CD4-positive, alpha-beta T cell treated with Interleukin-17A for 1 hour (primary cell): ENCODE measurements at places on chromosomes 3 and 15.

DNA sequence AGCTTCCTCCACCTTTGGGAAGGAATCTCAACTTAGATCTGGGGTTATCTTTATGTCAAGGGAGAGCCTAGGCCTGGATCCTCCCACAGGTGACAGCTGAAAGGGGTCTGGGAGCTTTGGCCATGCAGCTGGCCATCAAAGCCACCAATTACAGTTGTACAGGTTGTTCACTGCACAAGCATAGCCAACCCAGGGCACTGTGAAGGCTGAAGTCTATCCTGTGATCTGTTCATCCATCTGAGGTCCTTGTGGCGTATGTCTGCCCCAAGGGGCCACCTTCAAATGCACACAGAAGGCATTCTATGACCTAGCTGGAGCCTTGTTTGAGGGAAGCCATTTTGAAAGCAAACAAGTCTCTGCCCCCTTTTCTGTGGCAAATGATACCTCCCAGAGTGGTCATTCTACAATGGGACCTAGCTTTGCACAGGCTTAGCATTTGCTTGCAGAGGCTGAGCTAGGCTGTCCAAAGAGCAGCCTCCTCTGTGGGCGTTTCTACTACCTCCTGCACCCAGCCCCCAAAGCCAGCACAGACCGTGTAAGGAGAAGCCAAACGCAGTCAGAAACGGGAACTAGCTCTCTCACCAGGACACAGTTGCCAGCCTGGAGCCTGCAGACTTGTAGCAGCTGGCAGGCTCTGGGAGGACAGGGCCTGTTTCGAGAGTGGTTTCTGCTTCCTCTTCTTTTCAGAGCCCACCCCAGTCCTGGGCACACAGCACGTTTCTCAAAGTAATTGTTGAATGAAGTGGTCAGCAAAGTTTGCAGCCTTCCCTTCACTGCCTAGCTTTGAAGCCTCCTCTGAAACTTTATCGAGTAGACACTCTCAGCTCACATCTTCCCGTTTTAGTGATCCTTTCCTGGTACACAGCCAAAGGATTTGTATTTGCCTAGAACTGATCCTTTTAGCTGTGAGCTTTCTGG, 157.3 kb upstream of the SMAD3 start:
- DNase-seq: peak; percentile 11

DNA sequence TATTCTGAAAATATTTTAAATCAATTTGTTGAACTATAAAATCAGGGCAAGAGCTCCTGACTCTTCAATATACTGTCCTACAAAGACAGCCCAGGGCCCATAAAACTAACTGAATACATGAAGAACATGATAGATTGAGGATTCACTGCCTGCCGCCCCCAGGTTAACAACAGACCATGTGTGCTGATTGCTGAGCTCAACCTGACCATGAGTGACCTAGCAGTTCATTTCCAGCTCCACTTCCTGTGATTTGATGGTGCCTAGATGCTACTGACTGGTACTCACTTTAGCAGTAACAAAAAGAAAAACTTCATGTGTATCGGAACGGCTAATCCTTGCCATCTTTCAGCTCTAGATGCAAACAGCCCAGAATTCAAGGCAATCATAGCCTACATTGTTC, 9.6 kb upstream of the KLF13 start:
- DNase-seq: no peak

- DNase-seq: no peak
Observed at GRCh38 chr15:41017066-41017735, 63.9 kb downstream of the CHAC1 start.

GRCh38 chr3:32137870-32138269, 31.4 kb downstream of the GPD1L start:
- no peak for DNase-seq

GRCh38 chr15:40310001-40310959, 2.5 kb upstream of the PLCB2 start:
- peak; percentile 72 for DNase-seq

DNA sequence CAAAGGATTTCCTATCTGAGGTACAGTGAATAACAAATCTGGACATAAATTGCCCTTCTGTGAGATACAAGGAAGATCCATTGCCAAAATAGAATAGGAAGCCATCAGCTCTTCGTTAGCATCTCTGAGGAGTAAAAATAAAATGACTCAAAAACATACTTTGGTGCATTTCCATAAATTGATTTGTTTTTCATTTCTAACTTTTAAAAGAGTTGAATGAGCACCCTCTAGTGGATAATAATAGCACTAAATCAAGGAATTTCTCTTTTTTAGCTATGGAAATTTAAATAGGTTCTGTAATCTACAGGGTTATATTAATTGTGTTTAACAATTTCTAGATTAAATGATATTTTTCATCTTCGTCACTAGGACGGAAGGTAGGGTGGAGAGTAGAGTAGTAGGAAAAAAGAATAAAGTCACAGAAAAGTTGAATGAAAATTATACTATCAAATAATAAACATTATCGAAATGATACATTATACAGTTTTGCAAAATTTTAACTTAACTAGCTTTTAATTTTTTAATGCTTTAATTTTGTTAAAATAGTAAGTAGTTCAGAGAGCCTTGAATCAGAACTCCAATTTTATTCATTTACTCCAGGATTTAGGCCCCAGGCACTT, 6.4 kb downstream of the NSUN3 start:
- peak; percentile 38 for DNase-seq

DNA sequence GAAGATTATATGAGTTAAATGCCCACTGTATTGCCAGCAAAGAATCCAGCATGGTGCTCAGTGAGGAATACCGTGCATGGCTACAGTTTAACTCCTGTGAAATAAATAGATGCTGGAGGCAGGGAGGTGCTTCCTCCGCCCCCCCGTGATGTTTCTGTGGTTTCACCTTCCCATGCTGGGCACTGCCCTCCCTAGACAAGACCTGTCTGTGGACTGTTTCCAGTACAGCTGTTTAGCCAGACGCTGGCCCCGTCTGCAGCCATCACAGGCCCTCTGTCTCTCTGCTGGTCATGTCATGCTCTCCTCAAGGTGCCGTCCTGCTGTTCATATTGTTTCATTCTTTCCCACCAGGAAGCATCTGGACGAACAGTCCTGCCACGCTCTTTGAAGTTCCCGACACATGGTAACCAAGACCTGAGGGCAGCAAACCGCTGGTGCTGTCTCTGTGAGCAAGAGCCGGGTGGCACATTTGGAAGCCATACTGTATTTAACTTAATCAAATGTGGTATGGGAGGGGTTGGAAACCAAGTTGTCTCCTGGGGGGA, 31.4 kb downstream of the GOLGA8S start:
- DNase-seq: no peak

- DNase-seq: no peak
Observed at GRCh38 chr3:154059833-154060232, 61.4 kb upstream of the ARHGEF26 start.

- no peak for DNase-seq
Observed at GRCh38 chr3:138364356-138365252, 16.2 kb downstream of the MRAS start.

- DNase-seq: no peak
Observed at GRCh38 chr15:98596885-98597392, 51.4 kb upstream of the IGF1R start.

GRCh38 chr3:149542375-149543312, 68.1 kb downstream of the TM4SF4 start:
- no peak for DNase-seq

DNA sequence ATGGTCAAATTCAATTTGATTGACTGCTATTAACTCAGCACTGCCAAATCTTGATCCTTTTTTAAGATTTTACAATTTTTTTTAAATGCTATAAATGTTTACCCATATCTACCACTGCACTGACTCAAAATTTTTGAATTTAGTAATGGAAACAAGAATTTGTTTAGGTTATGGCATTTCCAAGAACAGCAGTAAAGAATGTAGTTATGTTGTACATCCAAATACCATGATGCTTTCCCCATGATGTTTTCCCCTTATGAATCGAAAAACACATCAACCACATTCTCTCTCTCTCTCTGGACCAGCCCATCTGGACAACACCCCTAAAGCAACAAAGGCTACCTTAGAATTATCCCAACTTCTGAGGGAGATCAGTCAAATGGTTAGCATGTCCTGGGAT, 14.2 kb downstream of the CHRM5 start:
- DNase-seq: no peak

GRCh38 chr3:46400000-46400734, 6.7 kb downstream of the CCR5AS start:
- no peak for DNase-seq

- DNase-seq: no peak
Observed at GRCh38 chr15:37967788-37968187, 33.3 kb downstream of the TMCO5A start.

DNA sequence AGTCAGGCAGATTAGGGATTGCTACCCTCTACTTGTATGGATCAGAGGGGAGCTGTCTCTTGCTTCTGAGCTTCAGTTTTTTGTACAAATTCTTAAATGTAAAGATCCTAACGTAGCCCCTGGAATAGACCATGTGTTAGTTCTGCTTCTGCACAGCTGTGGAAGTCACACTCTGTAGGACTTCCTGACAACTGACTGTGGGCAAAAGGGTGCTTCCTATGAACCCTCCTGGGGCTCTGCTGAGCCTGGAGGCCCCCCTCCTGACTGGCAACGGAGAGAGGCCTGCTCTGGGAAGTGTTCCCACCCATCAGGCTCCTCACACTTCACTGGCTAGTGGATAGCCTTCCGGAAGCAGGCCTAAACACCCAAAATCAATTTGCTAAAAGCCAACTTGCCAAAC, 131.0 kb downstream of the RPLP1 start:
- DNase-seq: no peak

- no peak for DNase-seq
Observed at GRCh38 chr15:48862705-48863104, 15.2 kb upstream of the EID1 start.

DNA sequence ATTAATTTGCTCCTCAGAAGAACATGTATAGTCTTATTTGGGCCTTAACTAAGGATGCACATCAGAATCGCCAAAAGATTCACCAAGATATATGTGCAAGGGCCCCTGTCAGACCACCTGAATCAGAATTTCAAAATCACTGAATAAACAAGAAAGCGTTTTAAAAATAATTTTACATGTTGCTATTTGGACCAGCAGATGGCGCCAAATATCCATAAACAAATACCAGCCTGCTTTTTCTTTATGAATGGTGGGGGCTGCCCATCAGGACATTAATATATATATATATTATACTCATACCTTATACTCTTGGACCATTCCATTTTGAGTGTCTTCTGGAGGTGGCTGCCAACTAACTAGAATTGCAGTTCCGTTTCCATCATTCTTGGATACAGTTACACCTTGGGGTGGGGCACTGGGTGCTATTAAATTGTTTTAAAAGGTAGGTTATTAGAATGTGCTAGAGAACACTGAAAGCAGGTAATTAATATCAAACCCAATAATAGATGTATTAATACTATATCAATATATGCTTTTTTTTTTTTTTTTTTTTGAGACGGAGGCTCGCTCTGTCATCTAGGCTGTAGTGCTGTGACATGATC, 1108.3 kb downstream of the ROBO1 start:
- peak; percentile 6 for DNase-seq

DNA sequence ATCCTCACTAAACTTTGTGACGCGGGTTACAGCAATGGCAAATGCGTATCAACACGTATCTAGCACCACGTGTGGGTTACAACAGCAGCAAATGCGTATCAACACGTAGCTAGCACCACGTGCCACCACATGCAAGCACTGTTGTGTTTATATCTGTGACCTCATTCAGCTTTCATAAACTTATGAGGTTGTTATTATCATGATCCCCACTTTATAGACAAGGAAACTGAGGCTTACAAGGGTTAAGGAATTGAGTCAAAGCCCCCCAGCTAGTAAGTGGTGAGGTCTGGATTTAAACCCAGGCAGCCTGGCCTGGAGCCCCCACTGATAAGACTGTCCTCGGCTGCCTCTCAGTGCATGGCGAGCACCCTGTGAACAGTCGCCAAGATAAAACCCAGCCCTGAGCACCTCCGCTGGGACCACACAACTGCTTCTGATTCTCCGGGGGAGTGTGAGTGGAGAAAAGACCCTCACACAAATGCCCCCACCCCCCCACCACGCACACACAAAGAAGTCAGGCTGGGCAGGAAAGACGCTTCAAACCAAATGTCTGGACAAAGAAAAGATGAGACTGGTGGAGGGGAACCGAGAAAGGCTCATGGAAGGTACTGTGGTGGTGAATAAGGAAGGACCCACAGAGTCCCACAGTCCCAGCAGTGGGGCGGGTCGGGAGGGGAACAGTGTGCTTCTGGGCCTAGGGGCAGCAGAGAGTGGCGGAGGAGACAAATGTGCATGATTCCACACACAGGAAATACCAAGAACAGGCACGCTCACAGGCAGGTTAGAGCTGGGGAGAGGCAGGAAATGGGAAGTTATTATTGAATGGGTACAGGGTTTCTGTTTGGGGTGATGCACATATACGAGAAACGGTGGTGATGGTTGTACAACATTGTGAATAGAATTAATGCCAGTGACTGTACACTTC, 173.4 kb downstream of the XXYLT1 start:
- no peak for DNase-seq

GRCh38 chr15:40468898-40469331, 1.9 kb upstream of the CHST14 start:
- no peak for DNase-seq

GRCh38 chr3:126113733-126114442, 30.0 kb upstream of the SLC41A3 start:
- DNase-seq: peak; percentile 1

DNA sequence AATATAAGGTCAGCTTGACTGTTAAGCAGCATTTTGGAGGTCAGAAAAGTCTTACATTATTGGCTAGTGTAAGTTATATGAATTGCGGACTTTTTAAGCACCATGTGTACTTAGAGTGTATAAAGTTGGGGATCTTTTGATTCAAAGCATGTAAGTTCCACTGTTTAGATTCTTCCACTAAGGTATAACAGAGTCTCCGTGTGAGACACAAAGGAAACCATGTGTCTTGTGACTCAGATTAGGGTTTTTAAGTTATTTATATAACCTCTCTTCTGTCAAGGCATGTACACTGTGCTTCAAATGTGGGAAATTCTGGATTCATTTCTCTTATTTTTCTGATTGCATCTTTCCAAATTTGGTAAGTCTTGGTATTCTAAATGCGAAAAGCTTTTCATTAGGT, 143.5 kb upstream of the SOX2 start:
- no peak for DNase-seq
